T-helper 2 cell treated with Interferon-gamma antibody and Interleukin-4, amounts not matched to agents 5 μg/mL and 100 μg/mL, for 36 hours (primary cell): ENCODE measurements at places on chromosomes 13 and 19.

DNA sequence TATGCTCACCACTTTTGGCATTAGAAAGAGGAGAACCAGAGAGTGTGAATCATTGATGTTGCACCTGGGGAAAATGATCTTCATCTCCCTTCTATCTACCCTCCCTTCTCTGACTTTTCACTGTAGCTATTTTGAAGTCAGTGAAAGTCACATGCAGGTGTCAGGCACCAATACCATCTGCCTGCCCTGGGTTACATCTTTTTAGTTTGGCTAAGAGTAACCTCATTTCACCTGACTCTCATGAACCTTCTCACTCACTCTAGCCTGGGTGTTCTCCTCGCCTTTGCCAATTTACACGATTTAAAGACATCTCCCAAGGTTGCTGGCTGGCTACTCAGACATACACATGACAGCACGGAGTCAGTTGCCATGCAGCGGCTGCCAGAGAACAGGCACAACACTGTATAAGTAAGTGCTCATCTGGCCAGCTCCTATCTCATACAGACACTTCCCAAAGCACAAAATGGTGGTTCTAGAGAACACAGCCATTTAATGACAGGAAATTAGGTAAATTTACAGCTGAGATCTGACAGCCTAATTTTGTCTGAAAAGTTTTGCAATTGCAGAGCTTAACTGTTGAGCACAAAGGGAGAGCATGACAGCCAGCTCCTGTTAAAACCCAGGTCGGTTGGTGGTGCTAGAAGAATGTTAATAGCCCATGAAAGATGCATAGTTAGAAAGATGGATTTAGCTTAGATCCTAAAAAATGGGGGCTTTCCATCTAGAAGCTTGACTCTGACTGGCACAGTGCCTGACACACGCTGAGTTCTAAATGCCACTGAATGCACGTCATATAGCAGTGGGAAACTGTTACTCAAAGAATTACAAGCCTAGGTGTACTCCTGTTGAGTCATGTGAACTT lies 32.5 kb downstream of the LCP1 start:
- DNase-seq = no peak

DNA sequence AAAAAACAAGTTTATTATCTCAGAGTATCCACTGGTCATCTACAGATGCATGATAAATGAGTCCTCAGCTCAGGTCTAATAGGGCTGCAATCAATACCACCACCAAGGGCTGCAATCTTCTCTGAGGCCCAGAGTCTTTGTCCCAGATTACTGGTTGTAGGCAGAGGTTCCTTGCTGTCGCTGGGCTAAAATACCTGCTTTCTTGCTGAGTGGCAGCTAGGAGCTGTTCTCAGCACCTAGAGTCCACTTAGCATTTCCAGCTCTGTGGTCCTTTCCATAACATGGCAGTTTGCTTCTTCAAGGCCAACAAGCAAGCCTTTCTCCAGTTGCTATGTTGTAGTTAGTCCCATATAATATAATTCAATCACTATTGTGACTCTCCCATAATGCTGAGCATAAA lies 351.3 kb downstream of the SLITRK1 start:
- DNase-seq = no peak

- peak; percentile 22 for DNase-seq
These were observed 34.4 kb upstream of the OXGR1 start for GRCh38 chr13:97028441-97029299.

DNA sequence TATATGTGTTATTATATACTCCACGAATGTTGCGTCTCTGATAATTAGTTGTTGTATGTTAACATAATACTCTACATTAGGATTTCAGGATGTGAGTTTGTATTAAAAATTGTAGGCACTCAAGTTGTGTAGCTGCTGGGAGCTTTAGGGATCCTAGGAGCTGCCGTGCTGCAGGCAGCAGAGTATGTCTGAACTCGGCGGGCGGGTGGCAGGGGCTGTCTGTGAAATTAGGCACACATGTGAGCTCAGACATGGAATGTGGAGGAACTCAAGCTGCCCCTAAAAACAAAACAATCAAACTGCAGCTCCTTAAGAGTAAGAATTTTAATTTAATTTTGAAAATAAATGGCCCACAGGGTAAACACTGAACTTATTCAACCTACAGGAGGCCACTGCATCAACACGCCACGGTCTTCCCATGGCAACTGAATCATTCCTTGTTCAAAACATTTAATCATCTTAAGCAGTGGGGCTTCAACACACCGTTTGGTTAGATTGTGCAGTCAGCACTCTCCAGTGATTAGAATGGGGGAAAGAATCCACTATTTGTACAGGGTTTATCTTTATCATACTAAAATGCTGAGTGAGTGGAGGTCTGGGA lies 22.7 kb downstream of the SERTM1 start:
- no peak for DNase-seq

DNA sequence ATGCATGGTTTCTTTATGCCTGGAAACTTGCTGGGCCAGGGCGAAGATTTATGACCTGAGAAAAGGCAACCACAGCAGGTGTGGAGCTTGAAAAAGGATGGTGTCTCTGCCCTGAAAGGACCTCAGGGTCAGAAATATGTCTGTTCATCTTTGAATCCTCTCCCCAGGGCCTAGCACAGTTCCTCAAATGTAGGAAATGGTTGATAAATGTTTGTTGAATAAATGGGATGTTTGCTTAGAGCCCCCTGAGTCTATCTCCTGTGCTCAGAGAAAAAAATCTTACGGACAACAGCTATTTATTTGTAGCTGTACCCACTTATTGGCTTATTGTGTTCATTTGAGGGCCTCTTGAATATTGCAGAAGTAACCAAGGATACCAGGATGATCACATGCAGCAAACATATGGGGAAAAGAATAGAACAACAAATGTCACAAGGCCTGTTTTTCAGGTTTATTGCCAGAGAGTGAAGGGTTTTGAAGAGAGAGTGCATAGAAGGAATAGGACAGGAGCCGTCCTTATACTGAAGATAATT lies 114.5 kb downstream of the KLF5 start:
- DNase-seq = no peak

DNA sequence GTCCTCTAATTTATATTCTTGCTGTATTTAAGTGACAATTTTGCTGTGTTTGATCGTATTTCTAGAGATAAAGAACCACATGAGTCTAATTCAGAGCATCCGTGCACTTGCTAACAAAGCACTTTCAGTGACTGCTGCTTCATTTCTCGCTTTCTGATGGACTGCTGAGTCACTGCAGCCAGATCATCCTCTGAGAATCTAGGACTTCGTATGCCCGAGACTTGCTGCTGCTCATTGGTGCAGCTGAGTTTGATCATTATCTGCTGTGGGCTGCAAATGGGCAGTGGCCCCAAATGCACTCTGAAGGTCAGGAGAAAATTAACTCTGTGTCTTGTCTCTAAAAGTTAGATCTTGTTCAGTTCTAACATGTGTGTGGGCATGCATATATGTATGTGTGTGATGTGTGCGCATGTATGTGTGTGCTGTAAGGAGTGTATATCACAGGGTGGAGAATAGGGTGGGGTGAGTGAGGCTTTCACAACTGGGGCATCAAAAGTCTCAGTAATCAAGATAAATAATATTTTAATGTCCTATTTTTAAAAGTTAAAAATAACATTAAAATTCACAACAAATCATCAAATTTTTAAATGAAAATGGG lies 342.6 kb downstream of the MTUS2 start:
- DNase-seq = no peak

GRCh38 chr19:5801796-5802619 lies 2.9 kb upstream of the NRTN start:
- DNase-seq = no peak

GRCh38 chr13:78589206-78589605 lies 14.1 kb downstream of the POU4F1 start:
- no peak for DNase-seq

- DNase-seq = no peak
These were observed 29.2 kb downstream of the COG6 start for GRCh38 chr13:39684531-39685137.

GRCh38 chr19:46972311-46972710 lies 47.3 kb upstream of the NPAS1 start:
- DNase-seq = no peak

GRCh38 chr19:23093832-23094231 lies 23.0 kb upstream of the ZNF730 start:
- no peak for DNase-seq

DNA sequence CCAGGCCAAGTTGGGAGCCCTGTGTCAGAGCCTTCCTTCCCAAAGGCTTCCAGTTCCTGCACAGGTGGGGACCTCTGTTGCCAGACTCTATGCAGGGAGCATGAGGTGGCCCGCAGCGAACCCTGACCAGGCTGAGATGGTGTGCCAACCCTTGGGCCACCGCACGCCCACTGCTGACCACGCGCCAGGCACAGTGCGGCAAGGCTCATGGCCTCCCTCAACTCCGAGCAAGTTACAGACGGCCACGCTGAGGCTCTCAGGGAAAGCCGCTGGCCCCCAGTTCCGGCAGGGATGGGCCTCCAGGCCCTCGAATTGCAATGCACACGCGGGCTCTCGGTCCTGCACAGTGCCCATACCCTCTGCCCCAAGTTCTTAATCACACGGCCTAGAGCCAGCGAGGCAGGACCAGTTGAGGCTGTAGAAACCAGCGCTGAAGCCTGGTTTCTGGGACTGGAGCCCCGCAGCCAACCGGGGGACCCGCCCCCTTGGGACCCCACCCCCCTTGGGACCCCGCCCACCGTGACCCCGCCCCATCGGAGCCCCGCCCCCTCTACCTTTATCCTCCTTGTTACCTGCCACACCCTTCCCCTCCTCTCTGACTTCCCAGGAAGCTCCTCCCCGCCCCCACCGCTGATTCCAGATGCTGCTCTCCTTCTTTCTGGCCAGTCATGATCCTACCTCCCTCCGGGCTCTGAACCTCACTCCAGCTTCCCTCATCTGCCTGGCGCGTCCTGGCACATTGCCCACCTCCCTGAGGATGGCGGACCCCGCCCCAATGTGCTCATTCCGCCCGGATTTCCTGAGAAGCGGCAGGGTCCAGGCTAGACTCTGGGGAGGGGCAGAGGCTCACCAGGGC lies 6.0 kb downstream of the PEX11G start:
- DNase-seq = no peak

- DNase-seq = no peak
These were observed 529.6 kb downstream of the FGF9 start for GRCh38 chr13:22200440-22200839.

DNA sequence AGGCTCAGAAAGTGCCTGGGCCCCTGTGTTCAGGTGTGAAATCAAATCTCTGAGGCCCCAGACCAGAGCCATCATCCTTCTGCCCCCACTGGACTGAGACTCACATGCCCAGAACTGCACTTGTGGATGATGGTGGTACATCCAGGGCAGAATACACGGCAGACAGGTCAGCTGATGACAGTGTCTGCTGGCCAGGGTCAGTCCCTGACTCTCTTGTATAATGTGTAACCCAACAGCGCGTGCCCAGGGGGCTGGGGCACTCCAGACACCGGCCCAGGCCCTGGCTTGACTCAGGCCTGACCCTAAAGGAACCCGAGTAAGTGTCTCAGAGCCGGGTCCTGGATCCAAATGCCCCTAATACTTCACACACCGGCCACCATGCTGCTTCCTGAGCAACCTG lies 37.4 kb upstream of the GATAD2A start:
- DNase-seq = no peak

DNA sequence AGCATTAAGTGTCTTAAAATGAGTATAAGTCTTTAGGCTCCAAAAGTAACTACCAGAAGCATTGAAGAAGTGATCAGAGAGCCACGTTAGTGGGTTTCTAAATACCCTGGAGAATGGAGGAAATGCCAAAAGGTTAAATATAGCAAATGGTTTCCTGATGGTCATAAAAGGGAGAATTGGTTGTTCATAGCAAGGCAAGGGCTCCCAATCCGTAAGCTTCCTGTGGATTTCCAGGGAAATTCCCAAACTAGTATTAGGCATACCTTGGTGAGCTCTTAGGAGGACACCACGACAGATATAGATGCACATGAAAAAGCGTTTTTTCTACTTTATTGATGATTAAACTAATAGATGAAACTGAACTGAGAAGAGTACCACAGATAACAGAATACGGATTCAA lies 410.9 kb downstream of the FOXO1 start:
- no peak for DNase-seq

DNA sequence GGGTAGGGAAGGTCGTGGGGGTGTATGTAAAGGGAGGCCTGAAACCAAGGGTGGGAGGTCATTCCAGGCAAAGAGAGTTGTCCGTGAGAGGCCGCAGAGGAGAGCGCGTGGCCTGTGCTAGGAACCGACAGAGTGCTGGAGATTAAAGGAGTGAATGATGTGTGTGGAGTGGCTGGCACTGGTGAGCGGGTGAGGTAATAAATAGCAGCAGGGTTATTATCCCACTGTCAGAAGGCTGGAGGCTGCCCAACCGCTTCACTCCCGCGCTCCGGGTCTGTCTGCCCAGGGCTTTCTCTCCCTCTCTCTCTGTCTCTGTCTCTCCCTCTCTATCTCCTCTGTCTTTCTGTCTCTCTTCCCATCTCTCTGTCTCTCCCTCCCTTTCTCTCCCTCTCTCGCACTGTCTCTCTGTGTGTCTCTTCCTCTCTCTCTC lies 17.4 kb downstream of the ZNF579 start:
- DNase-seq = no peak

- no peak for DNase-seq
These were observed 98.8 kb downstream of the SOX1 start for GRCh38 chr13:112165712-112166111.

GRCh38 chr19:46481223-46481848 lies 10.0 kb upstream of the PNMA8A start:
- DNase-seq = no peak

DNA sequence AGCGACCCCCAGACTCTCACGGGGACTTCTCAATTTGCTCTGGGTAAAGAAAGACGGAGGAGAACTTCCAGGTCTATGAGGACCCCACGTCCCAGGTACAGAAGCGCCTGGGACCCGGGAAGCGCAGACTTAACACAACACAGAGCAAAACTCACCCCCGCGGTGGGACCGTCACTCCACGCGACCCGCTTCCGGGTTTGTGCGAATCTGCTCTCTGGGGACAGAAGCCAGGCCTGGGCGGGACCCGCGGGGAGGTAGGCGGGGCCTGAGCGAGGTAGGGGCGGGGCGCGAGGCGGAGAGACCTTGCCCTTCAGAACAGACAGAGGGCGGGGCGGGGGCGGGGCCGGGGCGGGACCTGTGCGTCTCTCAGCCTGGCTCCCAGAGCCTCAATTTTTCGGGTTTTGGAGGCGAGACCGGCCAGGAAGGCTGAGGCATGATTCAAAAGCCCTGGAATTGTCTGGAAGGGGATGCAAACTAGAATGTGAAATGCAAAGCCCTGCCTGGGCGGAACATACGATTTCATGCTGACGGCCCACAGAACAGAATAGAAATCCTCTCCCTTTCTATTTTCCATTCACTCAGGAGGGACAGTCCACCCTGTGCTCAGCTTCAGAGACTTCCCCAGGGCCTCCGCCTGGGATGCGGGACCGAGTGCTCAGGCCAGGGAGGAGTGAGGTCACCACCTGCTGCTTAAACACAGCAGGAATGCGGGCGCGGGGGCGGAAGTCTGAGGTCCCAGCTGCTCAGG lies 19.3 kb upstream of the ZNF888 start:
- DNase-seq = peak; percentile 94

DNA sequence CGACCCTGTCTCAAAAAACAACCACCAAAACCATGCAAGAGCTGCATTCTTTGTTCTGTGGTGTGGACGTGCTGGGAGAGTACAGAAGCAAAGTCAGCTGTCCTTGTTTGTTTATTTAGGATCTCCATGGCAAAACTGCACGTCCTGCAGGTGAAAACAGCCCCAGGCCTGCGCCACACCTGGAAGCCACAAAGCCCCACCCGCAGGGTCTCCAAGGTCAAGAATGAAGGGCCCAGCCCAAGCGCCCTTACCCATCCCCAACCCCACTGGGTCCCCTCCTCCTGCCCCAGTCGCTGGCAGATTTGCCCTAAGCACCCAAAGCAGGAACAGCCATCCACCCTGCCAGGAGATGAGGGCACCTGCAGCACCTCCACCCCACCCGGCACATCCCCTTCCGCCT lies 10.5 kb downstream of the MBD3 start:
- no peak for DNase-seq
